RWPE1 (cell line): ENCODE measurements at places on chromosomes 2 and 18.

DNA sequence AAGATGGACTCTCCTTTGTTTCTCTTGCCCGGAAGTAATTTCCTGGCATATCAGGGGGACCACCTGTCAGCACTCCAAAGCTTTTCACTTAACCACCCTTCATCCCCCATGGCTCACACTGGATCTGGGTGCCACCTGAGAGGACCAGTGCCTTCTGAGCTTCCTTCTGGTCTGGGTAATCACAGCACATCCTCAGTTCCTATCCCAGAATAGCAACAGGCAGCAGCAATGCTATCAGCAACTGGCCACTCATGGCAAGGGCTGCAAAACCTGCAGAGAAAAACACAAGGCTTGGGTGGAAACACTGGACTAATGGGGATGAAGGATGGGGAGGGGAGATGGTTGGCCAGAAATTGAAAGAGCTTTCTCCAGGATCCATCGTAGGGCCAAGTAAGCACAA, 59.9 kb upstream of the STPG4 start:
- no peak for DNase-seq

- no peak for DNase-seq
Measured at GRCh38 chr2:15348636-15349035, 212.5 kb downstream of the NBAS start.

- no peak for DNase-seq
Measured at GRCh38 chr2:8266563-8266962, 415.3 kb upstream of the ID2 start.

DNA sequence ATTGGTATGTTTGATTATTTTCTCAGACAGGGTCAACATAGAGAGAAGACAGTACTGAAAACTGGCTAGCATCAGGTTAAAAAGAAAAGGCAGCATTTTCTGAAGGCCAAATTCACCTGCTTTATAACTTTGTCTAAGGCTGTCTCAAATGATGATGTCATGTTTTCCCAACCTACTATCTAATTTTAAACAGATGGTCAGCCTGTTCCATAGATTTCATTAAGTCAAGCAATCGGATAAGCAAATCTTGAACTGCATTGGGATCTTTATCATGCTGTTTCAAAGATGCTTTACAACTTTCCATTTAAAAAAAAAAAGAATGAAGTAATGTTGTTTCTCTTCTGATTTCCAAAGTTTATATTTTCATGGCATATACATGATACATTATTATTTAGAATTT, 56.3 kb upstream of the SPOPL start:
- DNase-seq = no peak

GRCh38 chr18:484749-485464, 15.6 kb downstream of the COLEC12 start:
- DNase-seq = no peak

GRCh38 chr2:60476206-60476954, 77.1 kb downstream of the BCL11A start:
- no peak for DNase-seq

- no peak for DNase-seq
Measured at GRCh38 chr2:113060396-113060795, 1.4 kb downstream of the IL36RN start.

GRCh38 chr2:72316774-72317173, 169.1 kb upstream of the CYP26B1 start:
- no peak for DNase-seq

DNA sequence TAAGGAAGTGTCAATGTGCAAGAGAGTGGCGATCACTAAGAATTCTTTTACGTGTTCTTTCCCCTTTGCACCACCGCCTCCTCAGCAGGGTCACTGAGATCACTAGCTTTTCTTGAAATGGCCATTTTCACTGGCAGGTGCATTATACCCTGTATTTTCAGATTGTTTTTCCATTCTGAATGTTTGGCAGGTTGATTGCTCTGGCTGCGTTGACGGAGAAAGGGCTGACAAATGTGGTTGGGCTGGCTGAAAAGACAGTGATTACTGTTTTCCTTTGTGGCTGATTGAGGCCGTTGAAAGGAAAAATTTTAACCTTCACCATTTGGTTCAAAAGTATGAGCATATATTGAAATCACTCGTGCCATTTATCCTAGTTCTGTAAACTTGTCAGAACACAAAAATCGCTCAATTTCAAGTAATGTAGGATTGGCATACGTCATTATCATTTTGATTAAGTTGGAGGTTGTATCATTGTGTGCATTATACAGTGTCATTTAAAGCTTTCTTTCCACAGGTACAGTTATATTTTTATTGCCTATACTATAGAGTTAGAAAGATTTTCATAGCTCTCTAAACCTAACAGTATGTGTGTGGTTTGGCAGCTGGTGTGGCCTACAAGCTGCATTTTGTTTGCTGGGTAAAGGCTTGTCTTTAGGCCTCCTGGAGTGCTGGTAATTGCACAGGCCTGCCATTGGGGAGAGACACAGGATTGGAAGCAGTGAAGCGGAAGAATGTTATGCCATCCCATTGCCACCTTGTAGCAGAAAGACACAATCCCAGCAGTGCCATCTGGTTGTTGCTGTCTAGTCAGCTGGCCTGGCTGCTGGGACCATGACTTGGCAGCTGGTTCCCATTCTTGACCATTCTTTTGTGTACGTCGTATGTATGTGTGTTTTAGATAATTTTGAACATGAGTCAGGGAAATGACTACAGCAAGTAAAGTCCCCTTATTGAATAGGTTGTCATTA, 36.7 kb downstream of the DYNC1I2 start:
- no peak for DNase-seq

DNA sequence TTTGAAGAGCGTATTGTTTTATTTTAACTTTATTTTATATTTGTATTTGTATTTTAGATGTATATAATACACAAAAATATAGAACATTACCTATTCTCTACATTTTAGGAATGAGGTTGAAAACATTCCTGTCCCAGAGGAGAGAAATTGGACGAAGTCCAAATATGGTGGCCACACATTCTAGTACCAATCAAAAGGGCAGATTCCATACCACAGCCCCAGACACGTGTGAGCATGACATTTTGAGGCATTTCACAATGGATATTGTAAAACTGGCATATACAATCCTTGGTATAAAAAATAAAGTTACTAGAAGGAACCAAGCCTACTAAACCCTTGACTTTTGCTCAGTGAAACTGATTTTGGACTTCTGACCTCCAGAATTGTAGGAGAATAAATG, 50.6 kb downstream of the C2orf76 start:
- no peak for DNase-seq

- DNase-seq = no peak
Measured at GRCh38 chr2:96024336-96025193, 10.2 kb downstream of the GPAT2 start.
